ENCODE measurements at places on chromosomes 6 and 20.

- DNase-seq: no peak
Measured at GRCh38 chr6:127963495-127963894, 62.6 kb upstream of the THEMIS start.

DNA sequence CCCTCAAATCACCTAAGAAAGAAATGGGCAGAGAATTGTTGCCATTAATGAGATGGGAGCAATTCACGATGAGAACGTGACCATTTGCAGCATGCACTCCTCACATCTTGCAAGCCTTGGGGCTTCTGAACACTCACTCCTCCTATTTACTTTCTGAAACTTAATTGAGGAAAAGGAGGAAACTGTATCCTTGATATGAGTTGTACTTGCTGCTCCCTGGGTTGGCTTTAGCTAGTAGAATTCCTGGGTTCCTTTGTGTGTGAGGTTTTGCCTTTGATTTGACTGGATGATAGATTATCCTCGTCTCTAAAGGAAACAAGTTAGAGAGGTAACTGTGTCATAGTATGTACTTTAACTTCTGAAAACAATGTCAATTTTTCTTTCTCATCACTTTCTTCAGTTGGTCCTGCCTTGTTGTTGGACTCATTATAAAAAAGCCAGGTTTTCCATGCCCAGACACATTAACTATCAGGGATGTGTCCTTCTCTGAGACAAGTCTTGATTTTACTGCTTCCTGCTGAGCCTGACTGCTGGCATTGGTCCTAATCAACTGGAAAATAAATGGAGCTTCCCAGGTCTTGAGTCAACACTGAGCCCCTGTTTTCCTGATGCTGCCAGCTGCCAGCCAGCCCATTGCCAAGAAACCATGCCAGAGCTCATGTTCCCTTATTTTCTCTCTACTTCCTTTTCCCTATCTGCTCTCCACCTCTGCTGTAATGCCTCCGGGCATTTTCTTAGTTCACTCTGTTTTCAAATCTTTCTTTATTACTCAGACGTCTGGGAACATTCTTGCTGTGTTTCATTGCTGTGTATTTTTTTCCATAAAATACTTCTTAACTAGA is 6.0 kb upstream of the MRAP2 start:
- DNase-seq: no peak

- DNase-seq: no peak
Measured at GRCh38 chr6:132490024-132490423, 22.9 kb downstream of the STX7 start.

GRCh38 chr6:152993431-152993830 is 9.1 kb downstream of the MTRF1L start:
- DNase-seq: no peak

DNA sequence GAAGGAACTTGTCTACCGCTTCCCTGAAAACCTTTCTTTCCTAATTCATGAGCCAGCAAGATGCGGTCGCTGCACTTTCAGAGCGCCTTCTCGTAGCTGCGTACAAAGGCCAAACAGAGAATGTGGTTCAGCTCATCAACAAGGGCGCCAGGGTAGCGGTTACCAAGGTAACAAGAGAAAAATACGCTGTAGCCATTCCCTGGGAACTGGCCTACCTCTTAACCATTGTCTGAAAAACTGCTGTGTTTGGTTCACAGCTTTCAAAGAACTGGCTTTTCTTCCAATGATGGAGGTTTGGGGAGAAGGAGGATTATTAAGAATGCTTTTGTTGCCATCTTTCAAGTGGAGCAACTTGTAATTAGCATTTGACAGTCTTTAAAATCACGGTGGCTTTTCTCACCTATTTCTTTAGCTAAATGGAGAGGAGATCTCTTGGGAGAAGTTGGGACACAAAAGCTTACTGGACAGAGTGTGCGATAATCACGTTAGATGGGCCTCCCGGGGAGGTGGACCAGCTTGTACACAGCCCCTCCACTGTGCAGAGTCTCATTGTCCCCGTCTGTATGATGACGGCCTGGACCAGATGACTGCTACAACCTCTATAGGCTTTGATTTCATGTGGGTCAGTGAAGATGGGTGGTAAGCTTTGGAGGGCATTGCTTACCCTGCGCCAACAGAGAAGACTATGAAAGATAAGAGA is 71.5 kb downstream of the LYRM2 start:
- DNase-seq: no peak
